ENCODE measurements at places on chromosomes 12 and 14. TPM values are rescaled to one million over a fixed set of nuclear protein-coding genes. Genes with fewer than 3 reads are reported as not detected.

The TSPAN19 gene
- total RNA-seq: 0.55 TPM

The GPD1 gene
- total RNA-seq: 0.39 TPM

The DPY19L2 gene
- 2.9 TPM for total RNA-seq

The ASCL1 gene
- total RNA-seq: not detected

The ERBB3 gene
- 6.2 TPM for total RNA-seq

The LAG3 gene
- 0.08 TPM for total RNA-seq

The DEGS2 gene
- not detected for total RNA-seq

The GPR65 gene
- total RNA-seq: not detected

The TBX3 gene
- total RNA-seq: 5.2 TPM

The PCNX4 gene
- total RNA-seq: 35.6 TPM
